ENCODE measurements at places on chromosomes 2 and 18.
A peak's percentile ranks its signal among the peaks of the same experiment; 100 is the strongest.

DNA sequence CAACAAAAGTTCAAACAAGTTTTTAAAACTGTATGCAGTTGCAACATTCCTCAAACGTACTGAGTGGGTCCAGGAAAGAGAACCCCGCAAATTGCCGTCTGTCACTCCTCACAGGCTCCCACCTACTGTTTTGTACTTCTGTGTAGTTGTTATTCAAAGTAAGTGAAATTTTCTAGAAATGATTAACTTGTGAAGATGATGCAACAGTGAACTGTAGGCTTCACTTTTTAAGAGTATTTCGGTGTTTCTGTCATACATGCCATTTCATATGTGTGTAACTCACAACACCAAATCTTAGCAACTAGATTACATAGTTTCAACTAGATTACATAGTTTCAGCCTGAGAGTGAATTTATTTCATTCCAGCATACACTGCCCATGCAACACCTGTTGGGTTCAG is 226.0 kb upstream of the TANK start:
- no peak for DNase-seq

DNA sequence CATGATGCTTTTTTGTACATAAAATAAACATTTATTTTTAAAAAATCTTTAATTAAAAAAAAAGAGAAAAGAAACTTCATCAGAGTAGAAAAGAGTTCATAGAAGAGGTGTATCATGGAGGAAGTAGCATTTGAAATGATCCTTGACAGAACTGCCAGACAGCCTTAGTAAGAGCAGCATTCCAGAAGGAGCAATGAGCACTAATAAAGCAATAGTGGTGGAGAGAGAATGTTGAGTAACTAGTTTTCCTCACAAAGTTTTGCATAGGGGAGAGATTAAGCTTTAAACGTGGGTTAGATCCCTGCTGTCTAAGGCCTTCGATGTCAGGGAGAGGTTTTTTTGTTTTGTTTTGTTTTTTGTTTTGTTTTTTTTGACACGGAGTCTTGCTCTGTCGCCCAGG is 29.8 kb upstream of the METTL21A start:
- no peak for DNase-seq

DNA sequence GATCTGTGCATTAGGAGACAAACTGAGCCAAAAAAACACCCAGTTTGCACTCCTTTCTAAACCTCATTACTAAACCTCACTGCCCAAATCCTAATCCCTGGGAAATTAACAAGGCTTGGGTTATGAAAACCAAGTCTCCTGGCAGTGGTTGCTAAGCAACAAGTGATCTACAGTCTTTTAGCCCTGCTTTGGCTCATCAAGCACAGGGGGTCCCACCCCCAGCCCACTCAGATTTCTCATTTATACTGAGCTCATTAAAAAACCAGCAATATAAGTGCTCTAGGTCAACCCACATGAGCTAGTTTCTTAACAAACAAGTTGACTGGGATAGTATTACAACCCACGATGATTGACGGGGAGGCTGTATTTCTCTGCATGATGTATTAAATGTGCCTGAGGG is 18.4 kb downstream of the DNER start:
- DNase-seq, result no peak

GRCh38 chr18:8863427-8863826 is 158.1 kb downstream of the MTCL1 start:
- DNase-seq, result no peak

DNA sequence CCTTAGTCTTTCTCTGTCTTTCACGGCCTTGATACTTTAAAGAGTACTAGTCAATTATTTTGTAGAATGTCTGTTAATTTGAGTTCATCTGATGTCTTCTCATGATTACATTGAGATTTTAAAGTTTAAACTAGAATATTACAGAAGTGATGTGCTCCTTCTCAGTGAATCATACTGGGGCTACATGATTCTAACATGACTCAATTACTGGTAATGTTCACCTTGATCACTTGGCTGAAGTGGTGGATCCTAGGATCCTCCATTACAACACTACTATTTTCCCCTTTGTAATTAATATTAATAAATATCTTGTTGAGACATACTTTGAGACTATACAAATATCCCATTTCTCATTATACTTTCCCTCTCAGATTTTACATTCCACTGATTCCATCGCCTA is 148.5 kb downstream of the CAMKMT start:
- DNase-seq, result no peak

DNA sequence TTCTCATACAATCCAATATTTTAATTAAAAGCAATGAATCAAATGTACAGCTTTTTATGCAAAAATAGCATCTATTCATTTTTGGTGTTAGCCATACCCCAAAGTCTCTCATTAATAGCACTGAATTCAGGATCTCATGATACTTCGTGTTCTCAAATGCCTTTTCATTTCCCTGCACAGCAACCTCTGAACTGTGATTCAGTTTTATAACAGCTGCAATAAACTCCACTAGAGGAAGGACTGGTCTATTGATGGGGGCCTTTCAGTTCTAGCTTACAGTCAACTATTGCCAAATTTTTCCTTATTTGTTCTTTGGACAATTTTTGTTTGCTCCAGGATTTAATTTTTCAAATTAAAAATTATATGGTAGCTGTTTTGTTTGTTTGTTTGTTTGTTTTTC is 4.8 kb upstream of the TMEM87B start:
- DNase-seq, result no peak

GRCh38 chr2:158999458-158999857 is 31.0 kb downstream of the TANC1 start:
- peak; percentile 51 for DNase-seq

- DNase-seq, result no peak
Measured at GRCh38 chr2:8004250-8004681, 677.6 kb upstream of the ID2 start.

DNA sequence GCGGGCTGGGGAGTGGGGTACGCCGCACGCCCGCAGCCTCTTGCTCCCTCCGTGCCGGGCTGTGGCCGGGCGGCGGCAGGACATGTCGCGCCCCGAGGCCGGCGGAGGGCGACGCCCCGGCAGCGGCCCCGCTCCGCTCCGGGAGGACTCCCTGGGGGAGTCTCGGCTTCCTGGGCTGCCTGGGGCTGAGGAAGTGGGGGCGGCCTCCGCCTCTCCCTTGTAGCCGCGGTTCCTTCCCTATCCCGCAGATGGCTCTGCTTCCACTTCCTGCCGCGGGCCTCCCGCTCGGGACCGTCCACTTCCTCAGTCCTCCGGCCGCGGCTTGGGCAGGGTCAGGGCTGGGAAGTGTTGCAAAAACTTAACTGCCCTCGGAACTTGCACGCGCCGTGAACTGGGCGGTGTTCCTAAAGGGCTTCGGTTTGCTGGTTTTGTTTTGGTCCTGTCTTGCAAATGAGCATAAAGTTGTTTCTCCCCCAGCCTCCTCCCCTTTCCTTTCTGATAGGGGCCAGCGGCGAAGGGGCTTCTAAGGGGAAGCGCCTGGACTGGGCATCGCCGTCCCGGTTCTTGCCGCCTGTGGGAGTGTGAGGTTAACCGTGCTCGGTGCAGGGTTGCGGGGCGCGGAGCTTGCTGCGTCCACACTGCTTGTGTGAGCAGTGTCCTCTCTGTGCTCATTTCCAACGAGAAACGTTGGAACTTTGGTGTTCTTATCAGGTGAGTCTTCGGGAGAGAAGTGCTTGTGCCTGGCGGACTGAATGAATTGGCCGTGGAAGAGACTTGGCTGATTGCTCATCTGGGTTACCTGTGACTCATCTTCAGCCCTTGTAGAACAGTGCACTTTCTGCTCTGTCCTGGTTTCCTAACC is 600 bp downstream of the RALB start:
- peak; percentile 47 for DNase-seq

GRCh38 chr2:226644399-226644865 is 155.2 kb downstream of the IRS1 start:
- DNase-seq, result no peak

GRCh38 chr2:84690225-84690624 is 173.9 kb downstream of the DNAH6 start:
- no peak for DNase-seq

DNA sequence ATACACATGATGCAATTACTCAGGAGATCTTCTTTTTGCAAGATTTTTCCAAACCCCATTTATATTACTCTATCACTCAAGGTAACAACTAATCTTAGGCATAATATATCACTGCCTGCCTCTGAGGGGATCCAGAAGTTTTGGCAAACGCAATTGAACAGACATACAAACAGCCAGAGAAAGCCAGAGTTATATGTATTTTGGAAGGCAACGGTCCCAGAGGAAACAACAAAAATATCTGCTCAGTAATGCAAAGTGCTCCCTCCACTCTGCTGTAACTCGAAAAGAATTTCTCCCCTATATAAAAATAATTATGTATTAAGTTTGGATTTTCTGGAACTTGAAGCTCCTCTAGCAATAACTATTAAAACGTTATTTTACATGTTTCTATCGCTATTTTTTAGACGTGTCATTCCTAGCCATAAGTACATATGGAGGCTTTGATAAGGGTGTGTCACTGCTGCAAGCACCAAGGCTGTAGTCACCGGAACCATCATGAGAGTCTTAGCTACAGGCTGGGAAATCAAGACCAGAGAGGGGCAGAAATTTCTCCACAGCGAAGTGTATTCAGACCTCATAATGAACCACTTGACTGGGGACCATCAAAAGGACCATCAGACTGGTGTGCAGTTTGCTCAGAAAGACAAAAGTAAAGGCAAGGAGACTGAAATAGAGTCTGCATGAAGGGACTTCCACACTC is 3.7 kb upstream of the GKN1 start:
- no peak for DNase-seq

- no peak for DNase-seq
Measured at GRCh38 chr2:31962757-31963361, 47.9 kb downstream of the MEMO1 start.

DNA sequence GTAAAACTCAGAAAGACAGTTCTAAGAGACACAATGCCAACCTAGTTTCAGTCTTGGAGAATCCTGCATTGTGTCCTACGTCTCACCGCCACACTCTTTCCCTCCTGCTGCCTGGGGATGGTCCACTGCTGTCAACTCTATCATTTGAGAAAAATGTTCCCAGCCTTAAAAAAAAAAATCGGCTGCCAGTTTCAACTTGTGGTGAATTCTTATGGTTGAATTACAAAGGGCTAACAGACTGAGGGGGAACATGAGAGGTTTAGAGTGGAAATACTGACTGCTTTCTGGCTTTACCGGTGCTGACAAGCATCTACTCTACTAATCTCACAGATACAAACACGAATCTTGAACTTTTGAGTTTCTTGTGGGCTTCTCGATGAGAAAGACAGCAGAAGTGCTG is 74.0 kb downstream of the NAB1 start:
- DNase-seq, result no peak

DNA sequence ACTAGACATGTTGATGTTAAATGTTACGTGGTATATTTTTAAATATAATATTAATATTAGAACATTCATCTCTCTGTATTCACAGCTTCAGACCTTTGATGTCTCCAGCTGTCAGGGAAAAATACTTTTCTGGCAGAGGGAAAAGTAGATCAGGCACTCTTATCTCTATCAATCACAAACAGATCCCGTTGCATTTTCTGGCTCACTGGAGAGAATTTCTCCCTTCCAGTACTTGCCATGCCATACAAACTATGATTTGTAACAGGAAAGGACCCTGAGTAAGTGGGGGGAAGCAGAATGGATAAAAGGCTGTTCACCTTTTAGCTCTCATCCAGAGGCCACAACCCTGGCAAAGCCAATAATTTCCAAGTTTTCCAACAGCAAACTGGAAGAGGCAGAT is 158.0 kb downstream of the TCF4 start:
- DNase-seq, result no peak

DNA sequence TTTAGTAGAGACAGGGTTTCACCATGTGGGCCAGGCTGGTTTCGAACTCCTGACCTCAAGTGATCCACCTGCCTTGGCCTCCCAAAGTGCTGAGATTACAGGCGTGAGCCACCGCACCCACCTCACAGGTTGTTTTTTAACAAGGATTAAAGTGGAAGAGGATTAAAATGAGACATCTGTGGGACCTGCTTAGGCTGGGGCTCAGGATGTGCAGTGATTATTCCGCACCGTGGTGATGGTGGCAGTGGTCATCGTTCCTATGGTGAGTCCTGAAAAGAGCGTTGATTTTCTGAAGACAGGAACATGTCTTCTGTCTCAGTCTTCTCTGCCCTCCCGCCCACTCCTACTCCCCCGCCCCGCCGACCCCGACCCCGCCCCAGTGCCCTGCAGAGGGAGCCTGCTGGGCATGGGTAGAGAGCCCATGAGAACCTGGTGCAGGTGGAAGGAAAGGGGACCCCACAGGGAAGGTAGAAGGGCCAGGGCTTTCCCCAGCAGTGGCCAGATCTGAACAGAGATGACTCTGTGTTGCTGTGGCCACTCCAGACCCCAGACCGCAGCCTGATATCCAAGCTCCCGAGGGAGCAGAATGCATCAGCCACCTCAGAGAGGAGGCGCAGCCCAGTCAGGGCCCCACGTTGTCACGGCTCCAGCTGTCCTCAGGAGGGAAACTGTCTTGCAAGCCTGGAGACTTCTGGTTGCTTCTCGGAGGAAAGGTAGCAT is 34.5 kb upstream of the FOSL2 start:
- DNase-seq, result no peak

GRCh38 chr18:54359233-54359632 is 1.5 kb downstream of the C18orf54 start:
- no peak for DNase-seq

GRCh38 chr18:31954349-31954748 is 11.4 kb upstream of the TRAPPC8 start:
- no peak for DNase-seq

DNA sequence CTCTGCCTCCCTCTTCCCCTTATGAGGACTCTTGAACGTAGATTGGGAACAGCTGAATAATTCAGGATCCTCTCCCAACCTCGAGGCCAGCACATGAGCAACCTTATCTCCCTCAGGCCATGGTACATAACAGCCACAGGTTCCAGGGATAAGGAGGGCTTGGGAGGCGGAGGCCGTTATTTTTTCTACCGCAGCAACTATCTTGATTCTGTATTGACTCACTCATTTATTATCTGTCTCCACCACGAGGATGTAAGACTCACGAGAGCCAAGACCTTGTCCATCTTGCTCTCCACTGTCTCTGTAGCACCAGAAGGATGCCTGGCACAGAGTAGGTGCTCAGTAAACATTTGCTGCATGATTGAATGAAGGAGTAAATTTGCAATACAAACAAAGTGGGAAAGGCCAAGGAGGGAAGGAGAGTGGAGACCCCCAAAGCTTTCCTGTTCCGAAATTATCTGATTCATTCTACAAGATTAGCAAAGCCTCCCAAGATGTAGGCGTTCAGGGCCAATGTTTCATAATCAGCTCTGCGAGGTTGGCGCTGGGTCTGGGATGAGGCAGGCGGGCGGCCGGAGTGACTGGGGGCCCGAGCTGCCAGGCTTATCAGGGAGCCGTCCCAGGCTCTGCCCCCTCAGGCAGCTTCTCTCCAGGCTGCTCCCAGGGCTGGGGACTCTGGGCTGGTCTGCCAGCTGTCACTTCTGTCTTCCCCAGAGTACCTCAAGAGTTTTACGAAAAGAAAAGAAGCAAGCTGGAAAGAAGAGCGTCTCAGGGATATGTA is 31.6 kb downstream of the INPP5D start:
- no peak for DNase-seq

- no peak for DNase-seq
Measured at GRCh38 chr2:154549869-154550268, 148.6 kb upstream of the KCNJ3 start.

GRCh38 chr2:106160786-106161261 is 33.3 kb downstream of the UXS1 start:
- peak; percentile 74 for DNase-seq
